ENCODE measurements at places on chromosomes 2 and 18.

- DNase-seq: no peak
Measured at GRCh38 chr18:74367905-74368304, 52.3 kb downstream of the C18orf63 start.

- DNase-seq: no peak
Measured at GRCh38 chr2:215830304-215830703, 183.0 kb downstream of the MREG start.

- peak; percentile 18 for DNase-seq
Measured at GRCh38 chr2:232927793-232928550, 57.9 kb downstream of the SNORC start.

DNA sequence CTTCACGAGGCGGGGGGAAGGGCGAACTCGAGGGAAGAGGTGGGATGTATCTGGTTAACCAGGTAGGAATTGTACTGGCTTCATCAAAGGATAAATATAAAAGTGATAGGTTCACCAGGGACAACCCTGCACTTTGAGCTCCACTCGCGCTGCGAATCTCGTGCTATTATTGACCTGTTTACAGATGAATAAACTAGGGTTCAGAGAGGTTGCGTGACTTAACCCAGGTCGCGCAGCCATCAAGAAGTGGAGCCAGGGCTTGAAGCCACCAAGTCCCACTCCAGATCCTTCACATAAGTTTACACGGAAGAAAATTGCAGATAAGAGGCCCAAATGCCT lies 1.4 kb upstream of the CYP1B1 start:
- no peak for DNase-seq

GRCh38 chr18:46587600-46587999 lies 69.4 kb downstream of the LOXHD1 start:
- no peak for DNase-seq

DNA sequence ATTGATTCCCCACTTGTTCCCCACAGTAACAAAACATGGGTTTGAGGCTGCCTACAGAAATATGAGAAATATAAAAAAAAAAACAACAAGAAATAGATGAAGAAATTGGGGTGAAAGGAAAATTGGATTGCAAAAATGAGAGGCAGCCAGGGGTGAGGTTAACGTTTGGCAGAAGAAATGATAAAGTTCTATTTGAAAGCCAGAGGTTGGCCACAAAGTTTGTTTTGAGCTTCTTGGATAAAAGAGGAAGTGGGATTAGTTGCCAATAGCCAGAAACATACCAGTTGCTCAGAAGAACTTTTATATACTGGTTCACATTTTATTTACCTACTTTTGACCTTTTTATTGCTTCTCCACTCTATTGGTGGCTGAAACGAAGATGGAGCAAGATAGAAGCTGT lies 67.5 kb downstream of the FASTKD2 start:
- no peak for DNase-seq

- no peak for DNase-seq
Measured at GRCh38 chr2:124081154-124081716, 56.1 kb downstream of the CNTNAP5 start.

DNA sequence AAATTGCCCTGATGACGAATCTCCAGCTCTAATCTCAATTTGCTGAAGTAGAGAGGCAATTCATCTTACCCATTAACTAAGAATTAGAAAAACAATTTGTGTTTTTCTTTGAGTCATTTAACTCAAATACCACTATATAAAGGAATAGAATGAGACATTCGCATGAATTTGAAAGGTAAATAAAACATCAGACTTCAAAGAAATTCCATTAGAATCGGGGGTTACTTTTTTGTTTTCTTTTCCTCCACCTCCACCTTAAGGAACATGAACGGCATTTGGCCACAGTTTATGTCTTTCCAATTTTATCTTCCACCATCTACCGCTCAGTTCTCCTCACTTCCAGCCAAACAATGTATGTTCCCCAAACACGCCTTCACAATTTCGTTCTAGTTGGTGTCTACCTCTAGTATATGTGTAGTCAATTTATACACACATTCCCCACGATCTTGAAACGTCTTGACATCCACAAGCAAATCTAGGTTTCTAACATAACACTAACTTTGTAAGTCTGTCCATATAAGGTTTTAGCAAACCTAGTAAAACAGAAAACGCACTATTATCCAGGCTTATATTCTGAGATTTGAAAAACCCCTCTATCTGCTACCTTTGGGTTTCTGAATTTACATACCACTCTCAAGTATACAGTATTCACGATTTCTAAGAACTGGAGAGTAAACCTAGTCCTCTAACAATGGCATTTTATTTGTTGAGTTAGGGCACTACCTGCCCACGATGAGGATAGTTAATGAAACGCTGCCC lies 1.2 kb upstream of the SMCHD1 start:
- no peak for DNase-seq

GRCh38 chr2:230921806-230922595 lies 3.0 kb downstream of the GPR55 start:
- no peak for DNase-seq

DNA sequence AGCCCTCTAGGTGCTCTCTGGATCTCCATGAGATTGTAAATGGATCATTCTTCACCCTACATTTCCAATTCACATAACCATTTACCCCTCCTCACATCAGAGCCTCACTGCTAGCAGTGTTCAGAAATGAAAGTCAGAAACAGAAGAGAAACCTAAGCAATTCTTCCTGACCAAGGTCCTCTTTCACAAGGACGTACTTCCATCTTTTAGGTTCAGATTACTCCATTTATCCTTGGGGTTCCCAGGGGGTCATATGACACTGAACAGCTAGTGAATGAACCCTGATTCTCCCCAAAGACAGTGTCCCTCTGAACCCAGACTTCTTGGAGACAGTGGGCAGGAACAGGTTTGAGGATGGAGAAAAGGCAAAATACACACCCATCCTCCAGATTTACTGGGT lies 12.9 kb upstream of the MARCO start:
- no peak for DNase-seq

DNA sequence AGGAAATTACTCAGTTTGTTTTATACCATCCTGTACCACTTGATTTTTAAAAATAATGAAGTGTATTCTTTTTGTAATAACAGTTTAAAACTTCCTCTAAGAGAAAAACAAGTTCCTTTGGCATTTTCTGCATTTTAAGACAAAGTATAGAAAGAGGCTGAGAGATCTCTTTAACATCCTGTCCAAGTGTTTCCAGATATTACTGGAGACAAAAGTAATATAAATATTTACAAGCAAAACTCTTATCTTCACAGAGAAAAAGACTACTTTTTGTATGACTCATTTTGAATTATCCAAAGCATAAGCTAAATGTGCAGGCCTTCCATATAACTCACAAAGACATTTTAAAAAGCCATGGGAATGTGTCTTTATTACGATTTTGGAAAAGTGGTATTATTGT lies 221.1 kb downstream of the RDH14 start:
- DNase-seq: no peak

DNA sequence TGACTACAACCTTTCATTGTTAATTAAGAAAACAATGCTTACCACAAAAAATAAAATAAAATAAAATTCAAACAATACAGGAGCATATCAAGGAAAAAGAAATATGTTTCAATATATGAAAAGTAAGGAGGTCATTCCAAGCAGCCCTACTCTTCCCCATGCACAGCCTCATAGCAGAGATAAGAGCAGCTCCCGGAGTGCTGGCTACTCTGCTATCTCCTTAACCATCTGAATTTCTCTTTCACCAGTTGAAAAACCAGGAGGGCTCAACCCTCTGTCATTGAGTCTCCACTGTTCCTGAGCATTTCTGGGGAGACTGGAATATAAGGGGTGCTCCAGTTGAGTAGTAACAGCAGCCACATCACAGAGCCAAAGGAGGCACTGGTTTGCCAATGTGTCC lies 201.4 kb downstream of the TCF4 start:
- no peak for DNase-seq

DNA sequence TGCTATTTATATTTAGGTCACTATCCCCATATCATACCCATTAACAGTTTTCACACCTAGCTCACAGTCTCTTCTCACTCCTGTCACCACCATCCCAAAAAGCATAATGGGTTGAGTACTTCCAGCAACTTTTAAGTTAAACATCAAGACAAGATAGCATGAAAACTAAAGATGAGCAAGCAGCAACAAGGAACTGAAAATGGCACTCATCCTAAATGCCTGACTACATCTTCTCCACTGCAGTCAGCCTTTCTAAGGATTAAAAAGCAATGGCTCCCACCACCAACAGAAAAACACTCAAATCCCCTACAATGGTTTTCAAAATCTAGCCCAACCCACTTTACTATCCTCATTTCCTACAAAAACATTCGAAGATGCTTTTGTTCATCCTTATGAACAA lies 38.2 kb downstream of the CUL3 start:
- DNase-seq: no peak

GRCh38 chr2:68412127-68412819 lies 47.2 kb downstream of the PLEK start:
- DNase-seq: no peak

GRCh38 chr2:110741491-110741980 lies 9.2 kb downstream of the ACOXL start:
- no peak for DNase-seq

DNA sequence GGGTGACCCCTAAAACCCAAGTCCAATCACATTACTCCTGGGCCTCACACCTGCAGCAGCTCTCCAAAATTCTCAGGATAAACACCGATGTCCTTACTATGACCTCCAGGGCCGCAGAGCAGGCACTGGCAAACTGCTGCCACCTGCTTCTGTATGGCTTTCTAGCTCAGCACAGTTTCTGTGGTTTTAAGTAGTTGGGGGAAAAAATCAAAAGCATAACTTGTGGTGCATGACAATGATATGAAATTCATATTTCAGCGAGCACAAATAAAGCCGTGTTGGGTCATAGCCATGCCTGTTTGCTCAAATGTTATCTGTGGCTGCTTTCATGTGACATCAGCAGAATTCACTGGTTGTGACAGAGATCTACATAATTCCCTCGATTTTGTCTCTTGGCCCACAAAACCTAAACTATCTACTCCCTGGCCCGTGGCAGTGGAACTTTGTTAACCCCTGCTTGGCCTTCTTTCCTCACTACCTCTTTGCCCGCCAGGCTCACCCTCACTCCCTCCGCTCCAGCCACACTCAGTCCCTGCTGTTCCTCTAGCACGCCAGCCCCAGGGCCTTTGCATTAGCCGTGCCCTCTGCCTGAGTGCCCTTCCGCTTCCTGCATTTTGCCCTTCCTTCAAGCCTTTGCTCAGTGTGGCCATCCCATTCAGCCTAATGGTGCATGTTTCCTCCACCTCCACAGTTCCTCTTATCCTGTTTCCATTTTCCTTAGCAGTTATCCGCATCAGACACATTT lies 108.3 kb downstream of the AGAP1 start:
- DNase-seq: no peak

GRCh38 chr18:2984703-2985261 lies 28.2 kb downstream of the LPIN2 start:
- no peak for DNase-seq

GRCh38 chr2:127576433-127577207 lies 41.1 kb downstream of the MYO7B start:
- no peak for DNase-seq

GRCh38 chr18:38940863-38941531 lies 1375.4 kb upstream of the CELF4 start:
- no peak for DNase-seq

- DNase-seq: no peak
Measured at GRCh38 chr18:22883179-22883578, 49.9 kb upstream of the RBBP8 start.
